Mononuclear cell (primary cell): ENCODE measurements at places on chromosomes 6 and 20. TPM values are rescaled to one million over a fixed set of nuclear protein-coding genes. Genes with fewer than 3 reads are reported as not detected.

The RAD21L1 gene
- total RNA-seq, result 0.10 TPM

The HUS1B gene
- total RNA-seq, result 4.5 TPM

The CBLN4 gene
- not detected for total RNA-seq

The RHAG gene
- total RNA-seq, result not detected

The C6orf52 gene
- total RNA-seq, result not detected

The CLIC5 gene
- 0.52 TPM for total RNA-seq

The SIRPD gene
- 0.42 TPM for total RNA-seq

The OPN5 gene
- total RNA-seq, result not detected

The EDN3 gene
- not detected for total RNA-seq

The ARHGAP18 gene
- total RNA-seq, result 14.3 TPM

The GUCA1A gene
- not detected for total RNA-seq

The ACOT13 gene
- total RNA-seq, result 0.31 TPM

The MDFI gene
- not detected for total RNA-seq

The PPP1R3G gene
- total RNA-seq, result 0.31 TPM

The CD93 gene
- total RNA-seq, result 85.5 TPM

The SYCP2 gene
- total RNA-seq, result 1.8 TPM

The PRDM13 gene
- under 0.01 TPM for total RNA-seq

The TP53TG5 gene
- total RNA-seq, result under 0.01 TPM
